Adipocyte (in vitro differentiated cells): ENCODE measurements at places on chromosomes 3 and 15.

DNA sequence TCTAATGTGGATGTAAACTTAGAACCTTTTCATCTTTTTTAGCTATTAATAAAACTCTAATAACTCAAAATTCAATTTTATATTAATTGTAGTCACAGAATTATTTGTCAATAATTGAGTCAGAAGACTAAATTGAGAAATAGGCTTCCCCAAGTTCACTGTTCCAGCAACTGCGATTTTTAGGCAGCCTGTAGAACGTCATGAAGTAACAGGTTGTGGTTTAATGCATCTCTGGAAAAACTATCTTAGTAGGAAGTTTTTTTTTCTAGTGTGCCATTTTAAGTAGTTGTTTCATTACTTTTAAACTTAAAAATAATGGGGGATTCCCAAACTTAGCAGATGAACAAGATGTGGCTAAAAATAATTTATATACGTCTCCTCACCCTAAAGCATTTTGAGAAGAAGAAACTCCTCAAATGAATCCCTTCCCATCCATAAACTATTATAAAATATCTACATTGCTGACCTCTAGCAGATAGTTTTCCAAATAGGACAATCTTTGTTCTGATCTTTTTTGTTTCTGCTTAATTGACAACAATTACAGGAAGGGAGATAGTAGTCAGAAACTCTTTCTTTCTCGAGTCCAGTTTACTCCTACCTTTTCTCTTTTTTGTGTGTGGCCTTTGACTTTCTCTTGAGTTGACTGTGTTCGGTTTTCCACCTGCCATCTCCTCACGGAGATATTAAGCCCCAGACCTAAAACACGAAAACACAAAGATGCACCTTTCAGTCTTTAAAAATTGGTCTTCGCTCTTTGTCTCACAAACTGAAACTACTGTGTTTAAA is 43.1 kb downstream of the LRCH3 start:
- DNase-seq = no peak

DNA sequence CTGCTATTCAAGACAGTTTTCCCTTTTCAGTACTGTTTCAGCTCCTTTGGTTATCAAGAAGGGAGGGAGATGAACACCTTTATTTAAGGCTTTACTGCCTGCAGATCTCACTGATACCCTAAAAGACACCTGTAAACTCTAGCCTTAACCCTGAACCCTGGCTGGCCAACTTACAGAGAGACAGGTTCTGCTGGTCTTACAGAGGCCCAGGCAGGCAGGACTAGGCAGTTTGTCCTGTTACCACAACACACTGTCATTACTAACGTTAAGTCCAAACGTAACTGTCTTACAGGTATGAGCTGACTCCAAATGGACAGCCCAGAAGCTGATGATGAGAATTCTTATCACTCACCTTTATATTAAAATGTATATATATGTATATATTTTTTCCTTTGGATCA is 42.1 kb downstream of the ESYT3 start:
- no peak for DNase-seq

DNA sequence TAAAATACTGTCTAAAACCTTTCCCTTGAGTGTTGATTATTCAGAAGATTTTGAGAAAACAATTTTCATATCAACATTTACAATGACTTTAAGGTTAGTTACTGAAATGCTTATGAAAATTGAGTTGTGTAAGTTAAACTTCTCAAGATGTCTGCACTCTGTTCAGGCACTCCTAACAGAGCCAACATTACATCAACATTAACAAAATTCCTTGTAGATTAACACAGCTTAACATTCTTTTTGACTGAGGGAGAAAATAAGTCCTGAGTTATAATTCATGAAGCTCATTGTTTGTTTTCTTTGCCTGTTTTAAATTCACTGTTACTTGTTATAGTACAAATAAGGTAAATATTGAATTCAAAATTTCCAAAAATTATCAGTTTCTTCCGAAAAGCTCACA is 9.0 kb downstream of the ACKR4 start:
- peak; percentile 71 for DNase-seq

GRCh38 chr3:119585856-119586570 is 6.7 kb downstream of the ADPRH start:
- DNase-seq = peak; percentile 21

GRCh38 chr3:39559543-39559942 is 92.1 kb downstream of the MOBP start:
- DNase-seq = peak; percentile 33
